Fibroblast of villous mesenchyme (primary cell): ENCODE measurements at places on chromosomes 1 and 21. TPM values are rescaled to one million over a fixed set of nuclear protein-coding genes. Genes with fewer than 3 reads are reported as not detected.

The SLC6A17 gene
- under 0.01 TPM in 2 replicates for total RNA-seq

The DCST1 gene
- total RNA-seq: not detected in 2 replicates

The AVPR1B gene
- total RNA-seq: not detected in 2 replicates

The ILDR2 gene
- total RNA-seq: 0.32 and 0.43 TPM in 2 replicates

The SUMO3 gene
- 81.5 and 102 TPM in 2 replicates for total RNA-seq

The OR2L3 gene
- total RNA-seq: not detected in 2 replicates

The UBL4B gene
- under 0.01 TPM in 1 of 2 replicates, not detected in the other for total RNA-seq

The HPDL gene
- total RNA-seq: 1.3 and 1.6 TPM in 2 replicates

The IGSF3 gene
- total RNA-seq: 3.5 and 13.8 TPM in 2 replicates

The C8B gene
- total RNA-seq: not detected in 2 replicates

The C8A gene
- total RNA-seq: not detected in 2 replicates

The SLAMF8 gene
- not detected in 2 replicates for total RNA-seq

The MIGA1 gene
- 10.0 and 16.8 TPM in 2 replicates for total RNA-seq
